ENCODE measurements at places on chromosomes 3 and 15.

DNA sequence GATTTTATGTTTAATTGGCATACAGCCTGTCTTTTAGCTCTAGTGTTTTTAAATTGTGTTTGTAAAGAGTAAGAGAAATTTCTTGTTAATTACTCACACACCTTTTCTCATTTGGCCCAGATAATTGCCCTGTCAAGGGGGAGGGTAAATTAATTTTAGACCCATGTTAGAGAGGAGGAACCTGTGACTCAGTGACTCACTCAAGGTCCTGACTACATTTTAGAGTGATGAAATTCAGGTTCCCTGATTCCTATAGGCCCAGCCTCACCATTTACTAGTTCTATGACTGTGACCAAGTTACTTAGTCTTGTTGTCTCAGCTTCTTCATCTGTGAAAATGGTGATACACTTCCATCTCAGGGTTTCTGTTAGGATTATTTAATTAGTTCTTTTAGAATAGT is 125.2 kb upstream of the DPH6 start:
- DNase-seq: no peak

- no peak for DNase-seq
These were observed 20.1 kb upstream of the TGFBR2 start for GRCh38 chr3:30586096-30586805.

- no peak for DNase-seq
These were observed 213.6 kb downstream of the FEZF2 start for GRCh38 chr3:62159709-62160092.

DNA sequence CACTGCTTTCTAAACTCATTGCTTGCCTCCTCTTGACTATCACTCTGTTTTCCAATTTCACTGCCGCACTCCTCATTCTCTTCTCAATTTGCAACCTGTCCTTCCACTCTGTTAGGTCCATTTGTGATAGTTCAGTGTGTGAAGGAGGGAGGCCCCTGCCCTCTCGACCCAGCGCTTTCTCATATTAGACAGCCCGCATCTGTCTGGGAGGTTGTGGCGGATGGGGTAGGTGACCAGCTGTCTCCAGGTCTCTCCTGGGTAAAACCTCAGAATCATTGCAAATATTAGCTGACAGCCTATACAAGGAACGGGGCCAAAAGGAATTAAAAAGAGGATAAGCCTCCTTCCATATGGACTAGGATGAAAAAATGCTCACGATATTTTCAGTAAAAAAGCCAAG is 358.3 kb downstream of the SHQ1 start:
- no peak for DNase-seq

GRCh38 chr15:79030470-79030869 is 60.1 kb downstream of the RASGRF1 start:
- no peak for DNase-seq

- DNase-seq: no peak
These were observed 341.7 kb downstream of the CLSTN2 start for GRCh38 chr3:140276703-140277102.

- DNase-seq: no peak
These were observed 58.1 kb upstream of the SLC25A36 start for GRCh38 chr3:140883428-140884040.

DNA sequence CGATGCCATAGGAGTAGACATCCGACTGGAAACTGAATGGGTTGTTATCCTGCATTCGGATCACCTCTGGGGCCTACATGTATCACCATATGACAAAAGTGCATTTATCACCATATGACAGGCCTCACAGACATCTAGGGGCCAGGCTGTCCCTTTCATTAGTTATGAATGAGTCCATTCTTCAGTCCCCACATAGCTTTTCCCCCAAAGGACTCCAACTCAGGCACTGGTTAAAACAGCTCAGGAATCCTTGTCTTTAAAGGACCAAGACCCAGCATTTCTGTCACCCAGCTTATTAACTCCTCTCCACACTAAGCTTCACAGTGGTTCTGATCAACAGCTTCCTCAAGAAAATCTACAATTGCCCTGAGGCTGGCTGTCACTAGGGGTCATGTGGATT is 28.3 kb downstream of the MKRN2 start:
- no peak for DNase-seq

GRCh38 chr15:43544266-43544665 is 26.9 kb downstream of the MAP1A start:
- no peak for DNase-seq

DNA sequence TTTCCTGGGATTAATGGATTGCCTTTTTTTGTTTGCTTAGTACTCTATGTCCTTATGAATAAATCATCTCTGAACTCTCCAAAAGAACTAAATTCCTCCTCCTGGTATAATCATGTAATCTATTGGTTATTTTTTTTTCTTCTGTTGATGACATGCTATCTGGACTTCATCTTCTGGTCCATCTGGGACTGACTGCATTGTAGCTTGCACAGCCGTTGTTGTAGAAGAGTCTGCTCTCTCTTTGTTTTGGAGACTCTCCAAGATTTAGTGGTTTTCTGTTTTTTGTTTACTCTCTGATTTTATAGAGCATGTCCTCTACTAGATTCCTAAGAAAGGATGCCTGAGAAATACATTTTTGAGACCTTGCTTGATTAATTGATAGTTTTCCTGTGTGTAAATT is 19.1 kb downstream of the IREB2 start:
- DNase-seq: no peak

DNA sequence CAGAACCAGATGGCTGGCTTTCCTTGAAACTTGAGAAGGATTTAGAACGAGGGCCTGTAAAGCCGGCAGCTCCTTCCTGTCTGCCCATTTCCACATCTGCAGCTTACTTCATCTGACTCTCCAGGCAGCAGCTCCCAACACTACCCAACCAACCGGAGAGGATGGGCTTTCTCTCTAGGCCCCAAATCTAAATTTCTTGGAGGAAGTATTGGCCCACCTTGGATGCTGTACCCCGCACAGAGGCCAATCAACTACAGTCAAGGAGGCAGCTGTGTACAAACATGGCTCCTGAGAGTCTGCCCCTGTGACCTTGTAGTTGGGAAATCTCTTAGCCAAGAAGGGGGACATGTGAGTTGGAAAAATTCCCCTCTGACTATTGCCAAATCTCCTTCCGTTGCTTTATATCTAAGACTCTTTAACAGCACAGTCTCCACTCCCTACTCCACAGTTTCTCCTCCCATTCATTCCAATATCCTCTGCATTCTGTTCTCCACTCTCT is 8.0 kb upstream of the ACAP2 start:
- peak; percentile 12 for DNase-seq

DNA sequence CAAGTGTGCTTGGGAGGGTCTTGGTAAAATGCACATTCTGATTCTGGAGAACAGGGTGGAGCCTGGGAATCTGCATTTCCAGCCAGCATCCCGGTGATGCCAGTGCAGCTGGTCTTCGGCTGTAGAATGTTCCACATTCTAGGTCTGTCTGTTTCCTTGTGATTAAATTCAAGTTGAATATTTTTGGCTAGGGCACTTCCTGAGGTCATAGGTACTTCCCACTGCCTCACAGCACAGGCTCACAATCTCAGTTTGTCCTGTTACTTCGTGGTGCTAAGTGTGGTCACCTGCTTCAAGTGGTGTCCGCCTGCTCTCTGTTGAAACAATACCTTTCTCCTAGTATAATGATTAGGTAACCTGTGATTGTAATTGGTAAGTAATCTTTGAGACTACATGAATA is 40.1 kb downstream of the FLNB start:
- no peak for DNase-seq

- DNase-seq: no peak
These were observed 254.1 kb upstream of the CTDSPL start for GRCh38 chr3:37607604-37608003.

- DNase-seq: no peak
These were observed 151.0 kb downstream of the FAM43A start for GRCh38 chr3:194836661-194837060.

- DNase-seq: peak; percentile 67
These were observed 55.3 kb upstream of the CA12 start for GRCh38 chr15:63436872-63437375.

DNA sequence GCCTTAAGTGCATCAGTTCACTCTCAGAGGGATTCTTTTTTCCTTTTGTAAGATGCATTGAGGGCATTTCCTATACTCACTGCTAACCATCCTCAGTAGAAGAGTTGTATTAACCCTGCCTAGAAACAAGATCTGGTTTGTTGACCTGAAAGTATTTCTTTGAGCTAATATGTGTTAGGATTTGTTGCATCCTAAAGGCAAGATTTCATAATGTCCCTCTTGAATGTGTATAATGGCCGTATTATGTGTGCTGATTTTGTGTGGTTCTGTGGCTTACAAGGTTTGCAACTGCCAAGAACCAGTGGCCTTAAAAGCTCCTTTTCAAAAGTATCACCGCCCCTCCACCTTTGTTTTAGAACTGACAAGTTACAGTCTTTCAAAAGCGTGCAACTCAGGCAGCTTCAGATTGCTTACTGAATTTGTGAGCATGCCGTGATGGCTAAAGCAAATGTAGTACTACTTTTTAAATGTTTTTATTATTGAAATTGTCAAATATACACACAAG is 182.0 kb upstream of the BHLHE40 start:
- no peak for DNase-seq

- DNase-seq: no peak
These were observed 976 bp downstream of the DIS3L start for GRCh38 chr15:66294157-66294931.

GRCh38 chr15:95249524-95249923 is 1018.2 kb downstream of the MCTP2 start:
- DNase-seq: no peak

DNA sequence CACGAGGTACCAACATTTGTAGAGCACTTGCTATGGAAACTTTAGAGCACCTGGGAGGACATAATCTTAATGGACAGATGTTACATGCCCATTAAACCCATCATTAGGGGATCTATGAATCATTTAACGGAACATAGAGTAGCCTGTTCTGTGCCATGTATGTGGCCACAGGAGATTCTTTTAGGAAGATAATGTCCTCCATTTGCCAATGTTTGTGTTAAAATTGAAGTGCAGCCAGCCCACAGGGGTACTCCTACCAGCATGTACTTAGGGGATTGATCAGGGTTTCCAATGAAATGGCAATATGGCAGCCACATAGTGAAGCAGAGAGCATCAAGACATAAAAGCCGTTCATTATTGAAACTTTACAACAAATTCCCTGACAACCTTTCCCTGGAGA is 70.7 kb downstream of the TNIK start:
- no peak for DNase-seq

- no peak for DNase-seq
These were observed 121.5 kb downstream of the SLC9A9 start for GRCh38 chr3:143726727-143727126.

GRCh38 chr3:184461219-184461618 is 81.4 kb downstream of the CHRD start:
- DNase-seq: no peak

GRCh38 chr3:46133285-46133684 is 74.8 kb downstream of the CCR1 start:
- DNase-seq: no peak

DNA sequence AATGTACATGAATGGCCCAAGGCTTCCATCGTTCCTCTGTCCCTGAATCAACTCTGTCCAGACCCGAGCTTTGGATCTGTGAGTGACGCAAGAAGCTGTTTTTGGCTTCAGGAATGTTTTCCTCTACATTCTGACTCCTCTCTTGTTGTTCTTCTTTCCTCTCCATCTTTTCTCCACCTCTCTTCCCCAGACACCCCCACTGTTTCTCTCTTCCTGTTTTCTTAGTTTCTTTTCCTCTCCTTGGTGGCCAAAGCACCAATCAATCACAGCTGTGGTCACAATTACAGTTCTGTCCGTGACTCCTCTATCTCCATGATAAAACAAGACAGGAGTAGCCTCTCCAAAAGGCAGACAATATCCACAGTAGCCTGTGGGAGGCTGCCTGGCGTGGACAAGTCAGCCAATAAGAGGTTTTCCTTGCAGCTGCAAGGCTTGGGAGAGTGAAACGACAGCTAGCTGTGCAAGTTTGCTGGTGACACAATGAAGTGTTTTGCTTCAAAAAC is 4.9 kb upstream of the TMEM212 start:
- peak; percentile 42 for DNase-seq

DNA sequence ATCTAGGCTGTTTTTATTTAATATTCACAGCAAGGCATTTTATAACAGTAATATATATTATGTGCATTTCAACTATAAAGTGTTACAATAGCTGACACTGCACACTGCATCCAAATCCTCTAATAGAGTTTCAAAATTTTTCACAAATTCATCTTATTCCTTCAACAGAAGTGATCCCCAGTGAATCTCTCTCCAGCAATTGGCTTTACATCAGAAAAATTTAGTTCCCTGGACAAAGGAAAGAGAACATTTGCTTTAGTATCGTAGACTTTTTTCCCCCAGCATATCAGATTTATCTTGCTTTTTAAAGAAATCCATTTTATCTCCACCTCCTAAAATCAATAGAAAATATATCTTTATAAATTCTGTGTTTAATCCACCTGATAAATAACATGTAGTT is 868.6 kb downstream of the TBL1XR1 start:
- no peak for DNase-seq

- DNase-seq: no peak
These were observed 57.4 kb upstream of the ACKR4 start for GRCh38 chr3:132539681-132540080.

- no peak for DNase-seq
These were observed 10.3 kb downstream of the CTNNB1 start for GRCh38 chr3:41209646-41210045.

DNA sequence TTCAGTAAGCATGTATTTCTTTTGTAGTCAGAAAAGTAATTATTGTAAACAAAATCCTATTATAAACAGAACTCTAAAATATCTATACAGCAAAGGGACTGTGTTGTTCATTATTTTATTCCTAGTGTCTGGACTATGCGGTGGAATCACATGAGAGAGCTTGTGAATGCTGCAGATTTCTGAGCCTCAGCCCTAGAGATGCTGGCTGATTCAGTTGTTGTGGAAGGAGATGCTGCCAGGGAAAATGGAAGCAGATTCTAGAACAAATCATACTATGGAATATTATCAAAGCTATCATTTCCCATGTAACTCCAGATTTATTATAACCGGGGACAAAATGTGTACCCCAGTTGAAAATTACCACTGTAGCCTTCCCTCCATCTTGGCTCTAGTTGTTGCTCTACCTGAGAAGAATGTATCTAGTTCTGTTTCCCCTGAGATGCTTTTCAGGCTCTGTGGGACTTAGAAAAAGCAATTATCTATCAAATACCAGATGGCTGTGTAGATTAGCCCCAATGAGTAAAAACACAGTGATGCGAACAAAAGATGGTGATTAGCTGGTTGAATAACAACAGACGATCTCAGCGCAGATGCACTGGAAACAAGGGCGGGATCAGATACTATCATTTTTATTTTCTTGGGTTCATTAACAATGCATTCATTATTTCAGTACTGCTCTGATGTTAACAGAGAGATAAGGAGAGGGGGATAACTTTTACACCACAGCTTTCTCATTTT is 131.3 kb downstream of the TMEM108 start:
- DNase-seq: no peak

GRCh38 chr3:32256206-32256605 is 17.7 kb downstream of the CMTM8 start:
- no peak for DNase-seq

Measured in right kidney (tissue), 9 donors.